ENCODE measurements at places on chromosomes 16 and 17.

DNA sequence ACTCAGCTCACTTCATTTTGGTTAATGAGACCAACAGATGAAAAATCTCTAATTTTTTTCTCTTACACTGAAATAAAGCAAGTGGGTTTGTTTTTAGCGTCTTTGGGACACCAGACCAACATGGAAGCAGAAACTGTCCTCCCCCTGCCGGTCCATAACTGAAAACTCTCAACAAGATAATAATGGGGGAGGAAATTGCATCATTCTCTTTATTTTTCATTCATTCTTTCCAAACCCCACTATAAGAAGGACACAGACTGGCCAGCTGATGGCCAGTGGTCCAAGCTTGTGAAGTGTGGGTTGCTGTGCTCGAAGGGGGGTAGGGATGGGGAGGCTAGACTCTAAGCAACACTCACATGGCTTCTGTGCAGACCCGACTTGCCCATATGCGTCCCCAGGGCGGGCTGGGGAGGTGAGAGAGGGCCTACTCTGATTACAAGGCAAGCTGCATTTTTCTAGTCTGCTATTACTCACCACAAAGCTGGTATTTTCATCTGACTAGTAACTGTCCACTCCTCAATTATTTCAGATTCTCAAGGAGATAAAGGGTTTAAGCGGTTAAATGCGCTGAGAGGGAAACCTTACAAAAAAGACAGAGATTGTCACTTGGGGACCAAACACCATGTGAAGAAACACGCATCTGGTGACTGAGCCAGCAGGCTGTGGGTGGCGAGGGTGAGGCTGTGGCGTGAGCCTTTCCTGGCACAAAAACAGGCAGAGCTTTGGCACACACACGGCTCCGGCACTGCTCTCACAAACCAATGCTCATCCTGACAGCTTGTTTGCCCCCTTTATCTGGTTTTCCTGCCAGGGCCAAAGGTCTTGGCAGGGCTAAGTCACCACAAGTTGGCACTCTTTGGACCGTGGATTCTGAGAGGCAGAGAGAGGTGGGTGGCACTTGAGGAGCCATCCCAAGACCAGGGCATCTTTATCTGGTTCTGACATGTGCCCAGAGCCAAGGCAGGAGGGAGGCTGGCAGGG is 38.2 kb downstream of the MARF1 start:
- no peak for DNase-seq

GRCh38 chr16:88806491-88807111 is 3.0 kb downstream of the CDT1 start:
- no peak for DNase-seq

DNA sequence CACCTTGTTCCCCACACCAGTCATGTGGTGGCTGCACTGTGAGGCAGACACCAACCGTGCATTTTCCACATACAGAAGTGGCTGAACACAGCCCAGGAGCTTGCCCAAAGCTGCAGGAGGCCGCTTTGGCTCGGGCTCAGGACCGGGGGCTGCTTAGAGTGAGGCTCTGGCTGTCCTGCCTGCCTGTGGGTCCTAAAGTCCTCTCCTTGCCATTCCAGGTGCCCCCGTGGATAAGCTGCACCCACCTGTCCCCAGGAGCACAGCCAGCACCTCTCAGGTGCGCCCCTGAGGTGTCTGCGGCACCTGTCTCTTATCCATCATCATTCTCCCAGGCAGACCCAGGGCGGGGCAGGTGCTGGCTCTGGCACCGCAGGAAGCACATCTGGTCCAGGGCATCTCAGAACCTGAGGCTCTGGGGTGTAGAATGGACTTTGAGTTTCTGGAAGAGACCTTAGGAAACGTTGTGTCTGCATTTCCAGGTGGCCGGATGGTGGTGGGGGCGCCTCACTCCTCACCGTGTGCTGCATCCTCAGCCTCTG is 180.5 kb upstream of the ZNF469 start:
- no peak for DNase-seq

- no peak for DNase-seq
Observed at GRCh38 chr17:21127509-21128077, 829 bp downstream of the DHRS7B start.

DNA sequence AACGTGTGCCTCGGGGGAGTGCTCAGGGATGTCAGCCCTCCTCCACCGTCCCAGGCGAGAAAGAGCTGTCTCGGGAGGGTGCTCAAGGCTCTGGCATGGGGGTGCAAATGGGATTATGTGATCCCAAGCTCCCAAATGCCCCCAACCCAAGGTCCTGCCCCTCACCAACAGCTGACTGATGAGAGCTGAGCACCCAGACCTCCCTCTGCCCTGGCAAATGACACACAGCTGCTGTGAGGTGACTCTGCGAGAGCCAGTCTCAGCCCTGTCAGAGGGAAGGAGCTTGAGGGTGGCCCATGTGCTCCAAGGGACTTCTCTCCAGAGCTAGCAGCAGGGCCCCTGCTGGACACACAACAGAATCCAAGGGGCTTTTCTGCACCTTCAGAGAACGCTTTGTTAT is 7.7 kb downstream of the CDH5 start:
- DNase-seq: no peak
